ENCODE measurements at places on chromosomes 5 and 9.
A peak's percentile ranks its signal among the peaks of the same experiment; 100 is the strongest.

GRCh38 chr9:131237931-131238401 is 38.3 kb downstream of the FAM78A start:
- peak; percentile 69 for DNase-seq

DNA sequence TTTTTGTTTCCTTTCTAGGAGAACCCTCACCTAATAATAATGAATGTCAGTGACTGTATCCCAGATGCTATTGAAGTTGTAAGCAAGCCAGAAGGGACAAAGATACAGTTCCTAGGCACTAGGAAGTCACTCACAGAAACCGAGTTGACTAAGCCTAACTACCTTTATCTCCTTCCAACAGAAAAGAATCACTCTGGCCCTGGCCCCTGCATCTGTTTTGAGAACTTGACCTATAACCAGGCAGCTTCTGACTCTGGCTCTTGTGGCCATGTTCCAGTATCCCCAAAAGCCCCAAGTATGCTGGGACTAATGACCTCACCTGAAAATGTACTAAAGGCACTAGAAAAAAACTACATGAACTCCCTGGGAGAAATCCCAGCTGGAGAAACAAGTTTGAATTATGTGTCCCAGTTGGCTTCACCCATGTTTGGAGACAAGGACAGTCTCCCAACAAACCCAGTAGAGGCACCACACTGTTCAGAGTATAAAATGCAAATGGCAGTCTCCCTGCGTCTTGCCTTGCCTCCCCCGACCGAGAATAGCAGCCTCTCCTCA is 87.1 kb downstream of the OSMR start:
- no peak for DNase-seq

- no peak for DNase-seq
These were observed 1.4 kb upstream of the PPP1R26 start for GRCh38 chr9:135478191-135478590.

GRCh38 chr5:1312993-1313833 is 18.3 kb upstream of the TERT start:
- DNase-seq, result no peak

- no peak for DNase-seq
These were observed 156.2 kb upstream of the S1PR3 start for GRCh38 chr9:88835038-88835466.

- no peak for DNase-seq
These were observed 1022.3 kb upstream of the WWC1 start for GRCh38 chr5:167269146-167269545.

DNA sequence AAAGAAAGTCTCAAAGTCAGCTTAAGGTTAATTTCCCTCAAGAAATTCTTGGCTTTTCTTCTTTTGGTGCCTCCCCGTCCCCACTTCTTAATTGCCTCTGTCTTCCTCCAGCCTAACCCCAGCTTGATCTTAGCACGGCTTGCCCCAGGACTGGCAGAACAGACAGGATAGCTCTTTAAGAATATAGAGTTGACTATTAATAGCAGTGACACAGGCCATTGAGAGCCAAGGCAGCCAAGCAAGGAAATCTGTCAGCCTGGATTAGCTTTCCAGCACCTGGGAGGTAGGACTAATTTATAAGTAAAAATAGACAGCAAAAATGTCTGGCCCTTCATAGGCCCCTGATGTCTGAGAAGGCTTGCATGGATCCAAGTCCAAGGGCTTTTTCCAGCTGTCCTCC is 384.6 kb upstream of the SLC30A5 start:
- no peak for DNase-seq
